ENCODE measurements at places on chromosomes 2 and 18. TPM values are rescaled to one million over a fixed set of nuclear protein-coding genes. Genes with fewer than 3 reads are reported as not detected.

The KIF1A gene
- total RNA-seq = 0.73 TPM

The HOXD4 gene
- 0.67 TPM for total RNA-seq

The PRKD3 gene
- total RNA-seq = 12.7 TPM

The CLIP4 gene
- 27.2 TPM for total RNA-seq

The AMER3 gene
- total RNA-seq = not detected

The LRRFIP1 gene
- total RNA-seq = 85.2 TPM

The IL1RL2 gene
- 0.07 TPM for total RNA-seq

The GBX2 gene
- 1.0 TPM for total RNA-seq

The EFHD1 gene
- 5.0 TPM for total RNA-seq

The DCDC2C gene
- 0.38 TPM for total RNA-seq

The NR4A2 gene
- 3.0 TPM for total RNA-seq

The GKN2 gene
- total RNA-seq = 2.2 TPM

The AGXT gene
- total RNA-seq = not detected

The AGBL5 gene
- total RNA-seq = 29.7 TPM

The TWIST2 gene
- total RNA-seq = 17.4 TPM

The CAPG gene
- total RNA-seq = 107 TPM

The REG3G gene
- not detected for total RNA-seq

The GAREM2 gene
- 5.6 TPM for total RNA-seq

The ANKRD30BL gene
- not detected for total RNA-seq

The IL1F10 gene
- not detected for total RNA-seq

The ATP6V1B1 gene
- 2.7 TPM for total RNA-seq

The CRYGC gene
- total RNA-seq = not detected

The MEIS1 gene
- total RNA-seq = 1.2 TPM

The CHRNG gene
- not detected for total RNA-seq

The OR6B2 gene
- not detected for total RNA-seq

The OTX1 gene
- total RNA-seq = 4.5 TPM

The MARS2 gene
- 10.8 TPM for total RNA-seq

The C1GALT1C1L gene
- 2.0 TPM for total RNA-seq

The MYOM1 gene
- 0.30 TPM for total RNA-seq

The INHA gene
- total RNA-seq = 0.39 TPM

The RAX gene
- total RNA-seq = not detected

The CDH2 gene
- 43.1 TPM for total RNA-seq

The SP140 gene
- total RNA-seq = 0.27 TPM

The GPBAR1 gene
- total RNA-seq = 0.31 TPM

The CYP1B1 gene
- total RNA-seq = 4.2 TPM

The STON1 gene
- total RNA-seq = 0.33 TPM

The USP40 gene
- total RNA-seq = 28.6 TPM

The ALLC gene
- not detected for total RNA-seq

The ANKRD53 gene
- total RNA-seq = not detected

The AQP12B gene
- not detected for total RNA-seq

The TRIM43B gene
- not detected for total RNA-seq

The SMAD4 gene
- 54.5 TPM for total RNA-seq

The KCNIP3 gene
- 2.0 TPM for total RNA-seq
